ENCODE measurements at places on chromosomes 16 and 17.

DNA sequence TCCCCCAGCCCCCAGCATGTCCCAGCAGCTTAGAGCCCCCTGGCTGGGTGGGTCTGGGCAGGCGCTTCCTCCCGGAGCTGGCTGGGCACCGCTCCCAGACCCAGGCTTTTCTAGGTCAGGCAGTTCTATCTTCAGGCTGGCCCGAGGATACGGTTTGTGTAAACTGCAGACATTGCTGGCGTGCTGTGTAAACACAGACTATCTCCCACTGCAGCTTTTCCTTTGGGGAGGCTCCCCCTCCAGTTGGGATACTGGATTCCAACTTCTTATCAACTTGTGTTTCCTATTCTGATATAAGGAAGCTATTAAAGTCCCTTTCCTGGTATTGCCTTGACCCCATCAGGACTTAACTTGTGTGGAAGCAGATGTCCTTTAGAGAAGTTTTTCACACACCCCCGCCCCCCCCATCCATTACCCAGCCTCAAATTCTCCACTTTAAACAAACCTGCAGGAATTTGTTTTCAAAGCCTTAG lies 18.3 kb upstream of the GNA13 start:
- no peak for DNase-seq

- no peak for DNase-seq
Observed at GRCh38 chr17:45048795-45049563, 2.5 kb downstream of the DCAKD start.

GRCh38 chr17:14579716-14580115 lies 278.8 kb downstream of the HS3ST3B1 start:
- DNase-seq = no peak

DNA sequence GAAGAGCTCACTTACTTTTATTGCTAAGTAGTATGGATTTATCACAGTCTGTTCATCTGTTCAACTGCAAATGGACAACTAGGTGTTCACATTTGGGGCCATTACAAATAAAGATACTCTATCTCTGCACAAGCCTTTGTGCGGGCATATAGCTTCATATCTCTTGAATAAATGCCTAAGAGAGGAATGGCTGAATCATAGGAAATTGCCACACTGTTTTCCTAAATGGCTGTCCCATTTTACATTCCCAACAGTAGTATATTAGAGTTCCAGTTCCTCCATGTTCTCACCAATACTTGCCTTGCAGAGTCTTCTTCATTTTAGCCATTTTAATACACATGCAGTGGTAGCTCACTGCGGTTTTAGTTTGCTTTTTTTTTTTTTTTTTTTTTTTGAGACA lies 20.5 kb downstream of the NSMCE1 start:
- DNase-seq = no peak

DNA sequence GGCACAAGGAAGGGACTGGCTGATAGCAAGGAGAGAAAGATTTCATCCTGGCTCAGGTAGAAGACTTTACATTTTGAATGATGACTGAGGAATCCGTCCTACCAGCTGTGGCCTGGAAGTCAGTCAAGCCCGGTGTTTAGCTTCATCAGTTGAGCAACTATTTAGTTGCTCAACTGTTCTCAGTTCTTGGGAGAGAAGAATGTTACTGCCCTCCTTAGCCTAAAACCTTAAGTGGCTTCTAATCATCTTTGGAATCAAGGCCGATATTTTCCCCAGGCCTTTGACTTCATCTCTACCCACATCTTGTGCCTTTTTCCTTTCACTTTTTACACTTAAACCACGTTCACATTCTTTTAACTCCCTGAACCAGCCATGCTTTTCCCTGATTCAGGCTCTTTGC lies 17.3 kb upstream of the RBL2 start:
- DNase-seq = no peak

DNA sequence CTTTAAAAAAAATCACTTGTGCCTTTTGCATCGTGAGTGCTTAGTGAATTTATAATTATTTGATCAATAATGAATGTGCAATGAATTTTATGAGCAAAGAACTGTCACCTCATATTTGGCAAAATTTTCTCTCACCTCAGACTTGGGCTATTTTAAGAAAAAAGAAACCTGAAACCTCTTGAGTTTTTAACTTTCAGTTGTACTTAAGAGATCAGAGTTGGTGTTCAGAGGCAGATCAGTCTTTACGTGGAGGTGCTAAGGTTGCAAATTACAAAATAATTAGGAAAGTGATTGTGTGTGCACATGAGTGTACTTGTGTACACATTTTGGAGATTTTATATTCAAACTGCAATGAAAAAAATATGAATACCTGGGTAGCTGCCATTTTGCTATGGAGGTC lies 218.7 kb upstream of the RBFOX1 start:
- no peak for DNase-seq

DNA sequence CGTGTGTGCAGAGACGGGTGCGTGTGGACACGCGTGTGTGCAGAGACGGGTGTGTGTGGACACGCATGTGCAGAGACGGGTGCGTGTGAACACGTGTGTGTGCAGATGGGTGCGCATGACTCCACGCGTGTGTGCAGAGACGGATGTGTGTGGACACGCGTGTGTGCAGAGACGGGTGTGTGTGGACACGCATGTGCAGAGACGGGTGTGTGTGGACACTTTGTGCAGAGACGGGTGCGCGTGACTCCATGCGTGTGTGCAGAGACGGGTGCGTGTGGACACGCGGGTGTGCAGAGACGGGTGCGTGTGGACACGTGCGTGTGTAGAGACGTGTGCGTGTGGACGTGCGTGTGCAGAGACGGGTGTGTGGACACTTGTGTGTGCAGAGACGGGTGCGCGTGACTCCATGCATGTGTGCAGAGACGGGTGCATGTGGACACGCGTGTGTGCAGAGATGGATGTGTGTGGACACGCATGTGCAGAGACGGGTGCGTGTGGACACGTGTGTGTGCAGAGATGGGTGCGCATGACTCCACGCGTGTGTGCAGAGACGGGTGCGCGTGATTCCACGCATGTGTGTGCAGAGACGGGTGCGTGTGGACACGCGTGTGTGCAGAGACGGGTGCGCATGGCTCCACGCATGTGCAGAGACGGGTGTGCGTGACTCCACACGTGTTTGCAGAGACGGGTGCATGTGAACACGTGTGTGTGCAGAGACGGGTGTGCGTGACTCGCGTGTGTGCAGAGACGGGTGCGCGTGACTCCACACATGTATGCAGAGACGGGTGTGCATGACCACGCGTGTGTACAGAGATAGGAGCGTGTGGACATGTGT lies 1.6 kb upstream of the CD7 start:
- no peak for DNase-seq

DNA sequence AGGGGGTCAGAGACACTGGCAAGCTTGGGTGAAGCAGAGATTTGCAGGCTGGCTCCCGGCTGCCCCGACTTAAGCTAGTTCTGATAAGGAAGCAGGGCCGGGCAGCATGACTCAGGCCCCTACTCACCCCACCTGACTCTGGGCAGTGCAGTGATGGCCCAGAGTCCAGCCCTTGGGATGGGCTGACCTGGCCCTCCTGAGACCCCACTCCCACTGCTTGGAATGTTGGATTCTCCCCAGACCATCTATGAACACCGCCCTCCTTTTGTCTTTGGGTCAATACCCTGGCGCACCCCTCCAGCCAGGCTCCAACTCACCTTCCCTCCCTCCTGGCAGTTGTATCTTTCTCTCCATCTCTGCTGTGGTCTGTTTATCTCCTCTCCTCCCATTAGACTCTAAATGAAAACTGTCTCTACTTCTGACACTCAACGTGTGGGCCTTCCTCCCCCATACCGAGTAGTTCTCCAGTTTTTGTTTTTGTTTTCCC lies 21.0 kb downstream of the LGALS3BP start:
- DNase-seq = no peak

GRCh38 chr17:74190154-74190553 lies 13.3 kb upstream of the RPL38 start:
- no peak for DNase-seq

GRCh38 chr16:86919578-86920305 lies 341.4 kb downstream of the FOXL1 start:
- no peak for DNase-seq

- no peak for DNase-seq
Observed at GRCh38 chr16:55015181-55015913, 84.7 kb downstream of the IRX5 start.

DNA sequence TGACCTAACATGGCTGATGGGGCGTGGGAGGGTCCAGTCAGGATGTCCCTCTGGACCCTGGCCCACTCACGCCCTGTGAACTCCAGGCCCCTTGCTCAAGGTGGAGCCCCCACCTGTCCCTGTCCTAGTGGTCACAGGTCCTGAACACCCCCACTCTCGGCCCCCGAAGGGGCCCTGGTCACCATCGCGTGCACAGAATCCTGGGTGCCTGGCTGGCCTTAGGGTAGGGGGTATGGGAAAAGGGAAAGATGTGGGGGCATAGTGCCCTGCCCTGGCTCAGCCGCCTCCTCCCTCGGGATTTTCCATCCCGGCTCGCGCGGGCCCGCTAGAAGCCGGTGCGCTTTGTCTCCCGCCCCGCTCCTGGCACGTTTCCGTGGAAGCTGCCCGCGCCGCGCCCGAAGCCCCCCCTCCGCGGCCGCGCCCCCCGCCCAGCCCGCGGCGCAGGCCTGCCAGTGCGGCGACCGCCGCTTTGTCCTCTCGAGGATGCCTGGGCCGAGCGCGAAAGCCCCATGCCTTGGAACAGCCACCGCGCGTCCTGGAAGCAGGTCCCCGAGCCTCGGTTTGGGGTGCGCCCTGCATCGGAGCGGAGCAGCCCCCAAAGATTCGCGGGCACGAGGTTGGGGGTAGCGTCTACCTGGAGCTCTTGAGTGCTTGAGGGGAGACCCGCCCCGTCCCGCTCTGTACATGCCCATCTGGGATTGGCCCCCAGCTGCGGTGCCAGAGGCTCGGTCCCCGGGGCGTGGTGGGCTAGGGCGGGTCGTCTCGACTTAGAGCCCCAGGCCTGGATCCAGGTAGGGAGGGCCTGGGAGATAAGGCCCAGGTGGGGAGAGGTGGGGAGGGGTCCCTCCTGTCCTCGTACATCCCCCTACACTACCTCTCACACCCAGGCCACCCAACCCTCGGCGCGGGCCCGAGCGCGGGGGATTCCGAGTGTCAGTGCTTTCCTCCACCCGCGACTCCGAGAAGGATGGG lies 1.3 kb downstream of the SMPD3 start:
- no peak for DNase-seq

DNA sequence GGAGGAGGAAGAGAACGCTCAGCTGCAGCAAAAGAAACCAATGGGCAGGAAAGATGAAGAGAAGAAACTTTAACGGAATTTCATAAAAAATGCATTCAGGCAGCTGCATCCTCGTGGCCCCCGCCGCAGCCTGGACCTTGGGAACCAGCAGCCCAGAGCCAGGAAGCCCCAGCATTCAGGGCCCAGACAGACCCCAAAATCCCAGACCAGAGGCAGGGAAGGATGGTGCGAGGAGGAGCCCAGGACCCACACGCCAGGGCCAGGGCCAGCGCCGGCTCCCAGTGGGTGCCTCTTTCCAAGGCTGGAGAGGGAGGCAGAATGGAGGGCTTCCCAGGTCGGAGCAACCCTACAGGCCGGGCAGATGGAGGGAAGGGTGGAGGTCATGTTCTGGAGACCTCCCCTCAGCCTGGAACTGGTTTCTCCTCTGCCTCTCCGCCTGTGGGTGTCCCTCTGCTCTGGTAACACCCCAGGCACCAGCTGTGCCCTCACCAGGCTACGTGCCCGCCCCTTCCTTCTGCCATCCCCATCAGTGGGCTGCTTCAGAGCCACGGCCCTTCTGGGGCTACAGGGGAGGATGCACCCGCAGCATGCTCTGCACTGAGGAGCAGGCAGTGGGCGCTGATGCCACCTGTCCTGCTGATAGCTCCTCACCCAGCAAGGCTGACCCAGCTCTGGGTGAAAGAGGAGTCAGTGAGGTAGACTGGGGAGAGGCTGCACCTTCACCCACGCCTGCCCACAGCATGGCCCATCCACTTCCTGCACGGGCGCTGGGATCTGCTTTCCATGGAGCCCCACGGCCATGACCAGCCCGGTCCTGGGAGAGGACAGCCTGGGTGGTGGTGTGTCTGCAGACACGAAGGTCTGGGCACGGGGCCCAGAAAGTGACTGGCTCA lies 1.2 kb upstream of the MIF4GD start:
- no peak for DNase-seq

DNA sequence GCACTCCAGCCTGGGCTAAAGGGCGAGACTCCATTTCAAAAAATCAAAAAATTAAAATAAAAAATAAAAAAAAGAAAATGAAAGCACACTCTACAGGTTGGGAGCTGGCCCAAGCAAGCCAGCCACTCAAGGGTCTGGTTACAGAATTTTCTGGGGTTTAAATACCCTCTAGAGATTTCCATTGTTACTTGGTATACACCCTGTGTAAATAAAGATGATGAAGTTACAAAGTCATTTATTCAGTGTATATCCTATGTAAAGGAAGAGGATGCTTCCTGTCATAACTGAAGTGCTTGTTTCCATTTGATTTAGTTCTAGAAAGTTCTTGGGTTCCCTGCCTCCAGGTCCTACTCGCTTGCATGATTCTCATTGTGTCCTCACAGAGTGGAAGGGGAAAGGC lies 79.9 kb upstream of the C17orf78 start:
- DNase-seq = no peak

DNA sequence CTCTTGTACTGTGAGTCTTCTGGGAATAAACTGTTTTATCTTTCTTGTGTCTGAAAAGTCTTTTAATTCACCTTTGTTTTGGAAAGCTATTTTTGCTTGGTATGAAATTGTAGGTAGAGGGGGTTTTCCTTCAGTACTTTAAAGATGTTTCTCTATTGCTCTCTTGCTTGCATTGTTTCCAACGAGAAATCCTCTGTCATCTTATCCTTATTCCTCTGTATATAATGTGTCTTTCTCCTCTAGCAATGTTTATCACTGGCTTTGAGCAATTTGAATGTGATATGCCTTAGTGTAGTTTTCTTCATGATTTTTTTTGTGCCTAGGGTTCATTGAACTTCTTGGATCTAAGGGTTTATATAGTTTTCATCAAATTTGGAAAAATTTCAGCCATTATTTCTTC lies 96.3 kb downstream of the CDK5R1 start:
- DNase-seq = no peak

DNA sequence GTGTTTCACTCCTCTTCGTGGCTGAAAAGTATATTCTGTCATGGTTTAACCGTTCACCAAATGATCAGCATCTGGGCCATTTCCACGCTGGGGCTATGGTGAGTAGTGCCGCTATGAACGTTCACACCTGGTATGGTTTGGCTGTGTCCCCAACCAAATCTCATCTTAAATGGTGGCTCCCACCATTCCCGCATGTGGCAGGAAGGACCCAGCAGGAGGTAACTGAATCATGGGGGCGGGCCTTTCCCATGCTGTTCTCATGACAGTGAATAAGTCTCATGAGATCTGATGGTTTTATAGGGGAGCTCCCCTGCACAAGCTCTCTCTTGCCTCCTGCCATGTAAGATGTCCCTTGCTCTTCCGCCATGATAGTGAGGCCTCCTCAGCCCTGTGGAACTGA lies 45.7 kb upstream of the ZNF469 start:
- DNase-seq = no peak

- DNase-seq = peak; percentile 93
Observed at GRCh38 chr17:2400877-2401425, at the start of gene MNT. MNT (minus strand) TSS chr17:2401060; CDS start chr17:2400712, 348 bp downstream.

- no peak for DNase-seq
Observed at GRCh38 chr16:3587547-3588110, 10.4 kb upstream of the NLRC3 start.

DNA sequence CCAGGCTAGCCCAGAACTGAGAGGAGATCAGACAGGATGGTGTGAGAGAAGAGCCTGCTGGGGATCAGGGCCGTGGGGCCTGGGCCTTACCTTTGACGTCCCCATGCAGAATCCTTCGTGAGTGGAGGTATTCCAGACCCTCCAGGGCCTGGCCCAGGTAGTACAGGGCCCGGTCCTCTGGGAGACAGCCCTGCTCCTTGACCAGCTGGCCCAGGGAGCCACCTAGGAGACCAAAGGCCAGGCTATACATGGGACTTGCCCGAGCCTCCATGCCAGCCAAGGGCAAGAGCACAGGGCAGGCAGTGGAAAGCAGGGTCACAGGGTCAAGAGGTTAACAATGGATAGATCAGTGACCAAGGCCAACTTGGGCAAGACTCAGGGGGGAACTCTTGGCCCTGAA lies 12.1 kb upstream of the SPATA32 start:
- DNase-seq = no peak

All from stimulated activated CD8-positive, alpha-beta memory T cell treated with anti-CD3 and anti-CD28 coated beads, Interleukin-15, amount 100 ng/mL, for 48 hours (primary cell).